T1000 (cell line): ENCODE measurements at places on chromosomes 7 and 10.

DNA sequence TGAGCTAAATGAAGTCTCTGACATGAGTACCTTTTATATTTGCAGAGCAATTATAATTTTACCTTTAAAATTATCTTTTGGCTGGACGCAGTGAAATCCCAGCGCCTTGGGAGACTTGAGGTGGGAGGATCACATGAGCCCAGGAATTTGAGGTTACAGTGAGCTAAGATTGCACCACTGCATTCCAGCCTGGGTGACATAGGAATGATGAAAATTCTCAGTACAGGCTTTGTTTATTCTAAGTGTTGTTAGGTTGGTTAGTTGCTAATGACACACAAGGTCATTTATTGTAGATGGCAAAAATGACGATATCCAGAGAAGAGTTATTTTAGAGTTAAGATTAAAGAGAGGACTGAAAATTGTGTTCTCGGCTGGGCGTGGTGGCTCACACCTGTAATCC lies 87.6 kb downstream of the XRCC2 start:
- DNase-seq, result no peak

GRCh38 chr7:603152-603951 lies 83.7 kb upstream of the PDGFA start:
- DNase-seq, result no peak

DNA sequence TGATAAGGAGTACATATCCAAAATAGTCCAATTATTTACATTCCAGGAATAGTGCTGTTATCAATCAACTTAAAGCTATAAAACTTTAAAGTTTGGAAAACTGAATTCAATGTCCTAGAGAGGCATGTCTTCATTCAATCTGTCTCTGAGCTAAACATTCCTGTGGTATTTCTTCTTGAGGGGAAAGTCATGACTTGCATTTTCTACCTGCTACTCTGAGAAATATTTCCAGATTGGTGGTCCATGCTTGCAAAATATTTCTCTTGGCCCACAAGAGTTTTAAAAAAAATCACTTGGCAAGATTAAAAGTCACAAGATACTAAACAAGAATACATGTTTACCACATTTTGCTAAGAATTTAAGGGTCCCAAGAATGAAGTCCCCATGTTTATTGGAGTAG lies 63.6 kb upstream of the HGF start:
- no peak for DNase-seq

GRCh38 chr7:155373359-155374273 lies 75.9 kb downstream of the INSIG1 start:
- DNase-seq, result no peak

GRCh38 chr10:59536167-59537014 lies 173.3 kb downstream of the SLC16A9 start:
- DNase-seq, result no peak

DNA sequence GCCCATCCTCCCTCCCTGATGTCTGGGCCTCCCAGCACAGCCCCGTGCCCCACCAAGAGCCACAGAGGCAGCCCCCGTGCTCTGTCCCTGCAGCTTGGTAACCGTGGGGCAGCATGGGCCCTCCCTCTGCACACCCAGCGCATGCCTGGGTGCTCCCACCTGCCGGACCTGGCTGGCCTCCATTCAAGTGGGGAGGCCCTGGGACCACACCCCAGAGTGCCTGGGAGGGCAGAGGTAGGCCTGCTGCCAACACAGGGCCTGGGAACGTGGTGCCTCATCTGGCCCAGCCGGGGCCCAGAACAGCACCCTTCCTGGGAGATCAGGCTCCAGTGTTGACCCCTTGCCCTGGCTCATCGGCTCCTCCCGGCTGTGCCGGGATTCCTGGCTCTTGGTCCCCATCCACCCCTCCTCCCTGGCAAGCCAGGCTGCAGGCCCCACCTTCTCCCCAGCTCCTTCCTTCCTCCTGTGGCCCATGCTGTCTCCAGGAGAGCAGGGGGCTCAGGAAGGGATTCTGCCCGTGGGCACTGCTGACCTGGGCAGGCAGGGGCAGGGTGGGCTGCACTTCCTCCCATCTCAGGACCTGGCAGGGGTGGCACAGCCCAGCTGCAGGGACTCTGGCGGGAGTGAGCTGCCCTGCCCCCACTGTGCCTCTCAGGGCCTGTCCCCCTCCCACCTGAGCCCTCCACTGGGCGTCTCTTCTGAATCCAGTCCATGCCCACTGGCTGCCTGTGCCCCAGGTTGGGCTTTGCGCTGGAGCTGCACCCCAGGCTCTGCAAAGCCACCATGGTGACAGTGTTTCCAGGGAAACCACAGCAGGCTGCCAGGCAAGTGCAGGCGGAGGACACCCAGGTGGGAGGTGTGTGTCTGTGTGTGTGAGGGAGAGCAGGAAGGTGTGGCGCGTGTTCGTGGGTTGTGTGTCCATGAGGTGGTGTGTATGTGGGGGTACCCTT lies 32.6 kb downstream of the PWWP2B start:
- DNase-seq, result no peak

- DNase-seq, result no peak
Observed at GRCh38 chr7:87038993-87039690, 20.3 kb downstream of the ELAPOR2 start.

GRCh38 chr10:46267132-46267985 lies 19.4 kb upstream of the ANTXRL start:
- no peak for DNase-seq

DNA sequence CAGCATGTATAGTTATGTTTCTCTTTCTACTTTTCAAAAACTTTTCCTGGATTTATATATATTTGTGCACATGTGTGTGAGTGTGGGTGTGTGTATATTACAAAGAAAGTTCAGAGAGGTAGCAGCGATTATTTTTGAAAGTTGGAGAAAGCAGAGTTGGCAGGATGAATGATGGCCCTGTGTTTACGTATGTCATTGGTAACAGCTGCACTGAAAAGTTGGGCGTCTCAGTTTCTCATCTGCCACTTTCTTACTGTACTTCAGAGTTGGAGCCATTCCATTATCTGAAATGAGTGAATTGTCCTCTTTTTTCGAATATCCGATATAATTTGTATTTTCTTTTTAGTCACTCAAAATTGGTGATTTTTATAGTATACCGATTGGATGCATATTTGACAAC lies 172.2 kb downstream of the CDK14 start:
- DNase-seq, result no peak

GRCh38 chr10:60305380-60305892 lies 84.2 kb downstream of the ANK3 start:
- no peak for DNase-seq

DNA sequence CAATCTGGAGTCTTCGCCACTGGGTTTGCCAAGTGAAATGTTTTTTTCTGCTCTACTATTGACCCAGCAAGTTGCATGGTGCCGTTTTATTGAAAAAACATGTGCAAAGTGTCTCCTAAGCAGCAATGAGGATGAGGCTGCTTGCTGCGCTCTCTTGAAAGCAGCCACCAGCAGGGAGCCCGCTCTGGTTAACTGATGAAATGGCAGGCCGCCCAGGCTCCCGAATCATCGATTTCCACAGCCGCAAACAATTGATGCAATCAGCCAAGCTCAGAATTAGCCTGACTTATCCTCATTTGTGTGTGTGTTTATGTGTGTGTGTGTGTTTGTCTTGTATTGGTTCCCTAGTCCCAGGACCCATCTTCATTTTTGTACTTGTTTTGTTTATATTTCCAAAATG lies 22.2 kb upstream of the LYZL1 start:
- DNase-seq, result no peak

DNA sequence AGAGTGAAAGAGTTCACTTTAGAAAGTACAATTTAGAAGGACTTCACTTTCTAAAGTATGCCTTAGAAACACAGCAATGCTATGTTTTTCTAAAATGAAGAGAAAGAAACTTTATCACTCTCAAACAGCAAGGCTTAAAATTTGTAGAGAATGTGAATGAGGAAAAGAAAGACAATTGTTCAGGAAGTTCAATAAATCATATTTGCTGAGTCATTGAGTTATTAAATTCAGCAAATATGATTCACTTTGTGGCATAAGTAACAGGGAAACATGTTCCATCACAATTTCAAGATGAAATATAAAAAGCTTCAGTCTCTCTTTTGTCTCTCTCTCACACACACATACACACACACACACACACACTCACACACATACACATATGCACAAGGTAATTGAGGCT lies 187.9 kb downstream of the PCDH15 start:
- no peak for DNase-seq

DNA sequence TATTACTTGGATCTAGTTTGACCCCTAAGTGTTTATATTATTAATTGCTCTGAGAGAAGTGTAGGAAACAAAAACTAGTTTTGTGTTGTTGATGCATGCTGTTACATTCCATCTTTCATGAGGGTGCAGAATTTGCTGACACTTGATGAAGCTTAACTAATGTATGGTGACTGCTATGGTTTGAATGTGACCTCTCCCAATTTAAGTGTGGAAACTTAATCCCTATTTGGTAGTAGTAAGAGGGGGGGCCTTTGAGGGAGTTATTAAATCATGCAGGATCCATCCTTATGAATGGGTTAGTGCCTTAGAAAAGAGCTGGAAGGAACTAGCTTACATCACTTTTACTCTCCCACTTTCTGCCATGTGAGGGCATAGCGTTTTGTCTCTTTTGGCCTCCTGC lies 142.5 kb downstream of the PCLO start:
- DNase-seq, result no peak

GRCh38 chr10:88922041-88922440 lies 30.5 kb downstream of the ACTA2 start:
- no peak for DNase-seq

DNA sequence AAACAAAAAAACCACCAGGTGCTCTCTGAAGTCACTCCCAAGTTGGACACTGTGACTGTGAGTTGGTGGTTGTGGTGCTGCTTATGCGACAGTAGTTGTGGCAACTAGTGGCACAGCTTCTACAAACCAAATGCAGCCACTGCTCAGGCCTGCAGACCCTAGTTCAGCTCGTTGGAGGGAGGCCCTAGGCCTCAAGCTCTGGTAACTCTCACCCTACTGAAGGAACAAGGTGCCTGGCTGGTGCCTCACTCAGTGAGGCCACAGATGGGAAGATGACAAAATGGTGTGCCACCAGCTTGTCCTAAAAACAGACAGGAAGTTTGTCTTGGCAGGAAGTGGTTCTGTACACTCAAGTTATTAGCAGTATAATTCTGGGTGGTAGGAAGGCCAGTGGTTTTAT lies 45.3 kb upstream of the RAPGEF5 start:
- no peak for DNase-seq

DNA sequence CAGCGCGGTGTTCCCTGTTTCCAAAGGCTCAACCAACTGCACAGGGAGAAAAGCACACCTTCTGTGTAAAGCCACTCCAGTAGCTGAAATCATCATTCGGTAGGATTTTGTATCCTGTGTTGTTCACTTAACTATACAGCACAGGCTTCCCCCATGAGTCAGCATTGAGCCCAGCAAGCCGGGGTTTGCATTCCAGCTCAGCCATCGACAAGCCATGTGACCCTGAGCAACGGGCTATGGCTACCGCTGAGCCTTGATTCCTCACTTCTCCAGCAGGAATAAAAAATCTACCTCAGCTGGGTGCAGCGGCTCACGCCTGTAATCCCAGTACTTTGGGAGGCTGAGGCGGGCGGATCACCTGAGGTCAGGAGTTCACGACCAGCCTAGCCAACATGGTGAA lies 44.1 kb upstream of the ATP6V0A4 start:
- DNase-seq, result no peak

DNA sequence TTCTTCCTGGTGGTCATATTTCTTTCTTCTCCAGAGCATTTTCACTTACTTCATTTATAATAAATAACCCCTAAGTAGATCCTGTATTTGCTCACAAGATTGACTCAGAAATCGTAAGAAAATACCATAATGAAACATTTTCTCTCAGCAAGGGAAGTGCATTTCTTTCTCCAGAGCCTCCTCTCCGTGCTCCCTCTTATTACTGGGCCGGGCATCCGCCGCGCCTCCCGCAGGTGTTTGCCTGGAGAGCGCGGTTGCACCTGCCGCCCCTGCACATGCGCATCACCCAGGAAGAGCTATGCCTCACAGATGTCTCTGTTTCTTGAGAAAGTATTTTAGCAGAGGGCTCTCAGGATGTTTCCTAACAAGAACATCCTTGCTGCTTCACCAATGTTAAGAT lies 509.2 kb downstream of the TCERG1L start:
- no peak for DNase-seq

DNA sequence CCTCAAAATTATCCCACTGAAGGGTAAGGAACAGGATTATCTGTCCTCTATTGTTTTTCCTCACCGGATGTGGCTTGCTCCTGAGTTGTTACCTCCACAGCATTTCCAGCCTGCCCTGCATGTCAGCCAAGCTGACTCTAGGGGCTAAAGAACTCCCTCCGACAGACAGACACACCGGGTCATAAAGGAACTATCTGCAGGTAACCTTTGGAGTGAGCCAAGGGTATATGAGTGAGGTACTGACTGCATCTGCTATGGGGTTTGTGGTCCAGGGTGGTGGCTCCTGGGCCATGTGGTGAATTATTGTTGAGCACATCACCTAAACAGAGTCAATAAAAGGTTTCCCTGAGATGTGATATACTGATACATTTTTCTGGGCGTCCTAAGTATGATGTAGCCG lies 6.9 kb upstream of the KAZALD1 start:
- DNase-seq, result no peak

GRCh38 chr10:44253769-44254462 lies 131.0 kb downstream of the CXCL12 start:
- DNase-seq, result no peak

DNA sequence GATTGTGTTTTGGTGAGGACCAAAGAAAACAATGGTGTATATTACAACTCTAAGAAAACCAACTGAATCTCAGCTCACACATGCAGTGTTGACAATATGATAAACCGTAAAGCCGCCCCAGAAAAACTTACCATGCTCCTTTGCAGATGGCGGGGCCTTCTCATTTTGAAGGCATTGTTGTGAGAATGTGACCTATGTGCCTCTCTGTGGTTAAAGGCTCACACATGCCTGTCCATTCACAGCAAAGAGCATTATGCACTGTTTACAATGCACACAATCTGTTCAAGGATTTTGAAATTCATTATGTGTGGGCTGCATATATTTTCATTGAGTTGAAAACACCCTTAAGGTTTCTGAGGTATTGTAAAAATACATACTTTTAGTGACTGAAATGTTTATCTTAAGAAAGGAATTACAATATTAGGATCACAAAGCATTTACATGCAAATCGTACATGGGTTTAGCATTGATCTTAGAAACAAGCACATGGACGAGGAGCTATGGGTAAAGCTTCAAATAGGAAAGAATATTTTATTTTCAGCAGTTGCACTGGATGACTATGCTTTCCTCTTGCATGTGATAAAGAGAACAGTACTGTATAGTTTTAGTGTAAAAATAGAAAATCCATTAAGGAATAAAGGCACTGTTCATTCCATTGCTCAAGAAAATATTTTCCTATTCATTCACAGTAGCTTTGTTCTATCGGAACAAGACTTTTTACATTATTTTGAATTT lies 334.3 kb downstream of the ARL4A start:
- DNase-seq, result no peak
